ENCODE measurements at places on chromosomes 16 and 17.

DNA sequence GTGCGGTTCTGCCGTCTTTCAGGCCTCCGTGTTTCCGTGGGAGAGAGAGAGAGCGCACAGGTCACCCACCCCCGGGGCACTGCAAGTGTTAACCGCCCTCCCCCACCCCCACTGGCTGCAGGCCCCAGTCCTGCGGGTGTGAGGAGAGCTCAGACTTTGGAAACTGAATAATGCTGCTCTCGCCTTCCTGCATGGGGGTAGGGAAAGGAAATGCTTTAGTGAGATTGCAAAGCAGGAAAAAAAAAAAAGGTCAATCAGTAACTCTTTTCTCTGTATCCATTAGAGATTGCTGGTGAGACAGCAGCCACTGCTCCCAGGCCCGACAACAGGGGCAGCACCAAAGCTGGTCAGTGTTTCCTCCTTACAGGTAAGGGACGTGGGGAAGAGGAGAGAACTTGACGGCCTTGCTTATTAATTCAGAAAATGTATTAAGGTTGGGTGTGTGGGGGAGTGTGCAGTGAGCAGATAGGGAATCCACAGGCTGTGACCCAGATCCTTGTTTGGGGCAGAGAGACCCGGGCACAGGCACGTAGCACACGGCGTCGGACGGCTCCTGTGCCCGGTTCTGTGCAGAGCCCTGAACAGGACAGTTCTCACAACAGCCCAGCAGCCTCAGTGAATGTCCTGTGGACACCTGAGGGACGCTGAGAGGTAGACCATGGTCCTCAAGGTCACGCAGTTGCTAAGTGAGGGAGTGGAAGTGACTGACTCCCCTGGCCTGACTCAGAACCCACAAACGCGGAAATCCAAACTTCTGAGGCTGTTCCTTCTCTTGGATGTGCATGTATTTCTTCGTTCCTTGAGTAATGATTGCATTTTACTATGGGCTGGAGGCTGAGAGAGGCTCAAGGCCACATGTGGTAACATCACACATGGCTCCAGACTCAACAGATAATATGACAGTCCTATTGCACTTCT is 156.5 kb downstream of the FOXL1 start:
- DNase-seq, result no peak

- no peak for DNase-seq
These were observed 3.5 kb downstream of the SPDYE4 start for GRCh38 chr17:8754890-8755289.

DNA sequence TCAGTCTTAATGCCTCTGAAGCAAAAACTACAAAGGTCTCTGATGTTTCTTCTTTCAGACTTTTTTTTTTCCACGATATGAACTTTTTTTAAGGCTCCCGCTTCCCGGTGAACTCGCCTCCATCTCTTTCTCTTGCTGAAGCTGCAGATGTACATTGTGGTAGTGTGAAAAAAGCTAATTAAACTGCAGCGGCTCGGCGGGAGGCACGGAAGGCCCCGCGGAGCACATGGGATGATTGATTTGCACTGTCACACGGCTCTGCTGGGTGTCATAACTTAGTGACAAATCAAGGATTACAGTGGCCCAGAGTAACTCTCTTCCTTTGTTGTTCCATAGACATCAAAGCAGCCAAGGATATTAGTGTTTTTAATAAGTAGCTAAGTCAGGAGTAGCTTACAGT is 196.3 kb downstream of the AXIN2 start:
- no peak for DNase-seq

DNA sequence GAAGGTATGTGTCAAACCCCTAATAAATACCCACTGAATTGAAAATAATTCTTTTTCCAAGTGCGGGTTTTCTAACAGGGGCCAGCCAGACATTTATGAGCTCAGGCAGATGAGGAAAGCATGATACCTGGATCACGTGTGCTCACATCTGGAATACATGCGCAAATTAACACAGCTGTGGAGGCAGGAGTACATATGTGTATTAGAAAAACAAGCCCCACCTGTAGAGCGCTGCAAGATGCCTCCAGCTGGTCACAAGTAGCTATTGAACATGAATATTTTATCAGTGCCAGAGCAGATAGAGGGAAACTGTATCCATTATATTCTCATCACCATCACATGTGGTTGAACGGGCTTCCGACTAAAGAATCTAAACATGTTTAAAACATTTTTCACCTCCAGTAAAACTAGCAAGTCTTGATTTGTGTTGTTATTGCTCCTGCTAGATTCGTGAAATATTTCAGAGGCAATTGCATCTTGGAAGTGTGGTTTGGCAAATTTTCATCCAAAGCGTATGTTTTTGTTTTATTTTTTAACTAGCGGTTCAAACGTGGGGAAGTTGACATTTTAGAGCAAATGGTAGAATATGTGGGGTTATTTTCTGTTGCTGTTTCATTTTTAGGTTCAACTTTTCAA is 482.8 kb downstream of the CDH13 start:
- no peak for DNase-seq

DNA sequence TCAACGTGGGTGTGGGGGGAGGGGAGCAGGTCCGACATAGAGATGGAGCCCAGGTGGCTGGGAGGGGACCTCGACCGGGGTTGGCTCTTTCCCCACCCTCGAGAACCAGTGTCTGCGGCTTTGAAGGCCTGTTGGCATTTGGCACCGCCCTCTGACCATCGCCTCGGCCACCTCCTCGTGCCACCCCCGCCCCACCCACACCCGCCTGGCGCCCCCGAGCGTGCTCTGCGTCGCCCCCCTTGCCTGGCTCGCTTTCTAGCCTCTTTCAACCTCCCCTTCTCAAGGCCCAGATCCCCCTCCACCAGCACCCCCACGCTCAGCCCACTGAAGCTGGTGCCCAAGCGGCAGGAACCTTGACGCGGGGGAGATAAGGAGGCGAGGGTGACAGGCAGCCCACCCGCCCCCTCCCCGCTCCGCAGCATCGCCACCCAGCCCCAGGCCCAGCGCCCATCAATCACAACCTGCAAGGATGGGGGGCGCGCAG is 619 bp downstream of the CACNB1 start:
- no peak for DNase-seq

DNA sequence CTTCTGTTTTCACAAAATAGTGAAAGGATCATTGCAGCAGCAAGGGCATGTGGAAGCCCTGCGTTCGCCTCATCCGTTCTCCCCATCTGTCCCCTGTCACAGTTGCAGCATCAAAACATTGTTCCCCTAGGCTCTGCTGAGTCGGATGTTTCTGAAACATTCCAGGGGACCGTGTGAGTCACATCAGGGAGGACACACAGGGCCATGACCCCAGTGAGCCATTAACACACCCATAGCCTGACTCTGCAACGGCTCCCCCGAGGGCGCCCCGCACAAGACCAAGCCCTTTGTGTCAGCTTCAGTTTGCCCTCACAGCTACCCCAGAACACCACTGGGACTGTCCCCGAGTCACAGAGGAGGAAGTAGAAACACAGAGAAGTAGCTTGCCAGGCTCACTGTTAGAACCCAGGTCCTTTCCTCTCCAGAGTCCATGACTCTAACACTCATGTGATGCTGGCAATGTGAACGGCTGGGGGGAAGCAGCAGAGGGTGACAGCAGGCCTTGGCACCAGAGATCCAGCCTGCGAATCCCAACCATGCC is 63.3 kb upstream of the HSBP1 start:
- no peak for DNase-seq

DNA sequence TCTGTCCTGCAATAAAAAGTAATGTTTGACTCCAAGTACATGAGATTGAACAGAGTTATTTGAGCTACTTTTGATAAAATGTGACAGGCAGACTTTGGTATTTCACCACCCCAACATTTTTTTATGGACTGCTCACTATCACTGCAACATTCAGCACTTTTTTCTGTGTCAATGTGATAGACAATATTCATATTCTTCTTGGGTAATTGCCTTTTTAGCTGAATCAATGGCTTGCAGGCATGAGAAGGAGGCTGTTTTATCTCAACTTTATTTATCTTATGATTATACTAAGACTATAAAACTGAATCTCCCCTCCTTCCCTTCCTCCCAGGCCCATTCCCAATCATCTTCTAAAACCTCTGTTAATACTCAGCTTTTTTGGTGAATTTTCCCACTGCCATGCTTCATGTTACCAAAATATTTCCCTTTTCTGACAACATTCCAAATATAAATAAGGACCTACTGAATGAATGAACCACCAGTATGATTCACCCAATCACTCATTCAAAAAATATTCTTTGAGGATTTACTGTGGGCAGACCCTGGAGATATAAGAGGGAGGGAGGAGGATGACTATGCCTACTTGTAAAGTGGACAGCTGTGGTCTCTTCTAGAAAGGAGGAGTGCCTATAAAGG is 67.6 kb downstream of the CDH13 start:
- DNase-seq, result no peak
